HuH-7.5 (cell line): ENCODE measurements at places on chromosomes 13 and 19.
A peak's percentile ranks its signal among the peaks of the same experiment; 100 is the strongest.

DNA sequence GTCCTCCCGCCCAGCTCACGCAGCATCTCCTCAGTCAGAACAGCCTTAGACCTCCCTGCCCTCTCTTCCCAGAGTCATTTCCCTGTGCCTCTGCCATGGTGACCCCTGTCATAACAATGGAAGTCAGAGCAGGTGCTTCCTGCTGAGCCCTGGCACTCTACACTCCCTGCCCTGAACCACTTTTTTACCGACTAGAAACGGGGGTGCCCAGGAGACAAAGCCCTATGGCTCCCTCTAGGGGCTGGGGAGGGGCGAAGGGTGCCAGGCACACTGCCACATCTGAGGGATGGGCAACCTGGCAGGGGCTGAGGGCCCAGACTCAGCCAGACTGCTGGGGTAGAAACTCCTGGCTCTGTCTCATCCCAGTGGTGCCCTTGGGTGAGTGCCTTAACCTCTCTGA is 16.4 kb downstream of the ZNF574 start:
- DNase-seq, result peak; percentile 52

DNA sequence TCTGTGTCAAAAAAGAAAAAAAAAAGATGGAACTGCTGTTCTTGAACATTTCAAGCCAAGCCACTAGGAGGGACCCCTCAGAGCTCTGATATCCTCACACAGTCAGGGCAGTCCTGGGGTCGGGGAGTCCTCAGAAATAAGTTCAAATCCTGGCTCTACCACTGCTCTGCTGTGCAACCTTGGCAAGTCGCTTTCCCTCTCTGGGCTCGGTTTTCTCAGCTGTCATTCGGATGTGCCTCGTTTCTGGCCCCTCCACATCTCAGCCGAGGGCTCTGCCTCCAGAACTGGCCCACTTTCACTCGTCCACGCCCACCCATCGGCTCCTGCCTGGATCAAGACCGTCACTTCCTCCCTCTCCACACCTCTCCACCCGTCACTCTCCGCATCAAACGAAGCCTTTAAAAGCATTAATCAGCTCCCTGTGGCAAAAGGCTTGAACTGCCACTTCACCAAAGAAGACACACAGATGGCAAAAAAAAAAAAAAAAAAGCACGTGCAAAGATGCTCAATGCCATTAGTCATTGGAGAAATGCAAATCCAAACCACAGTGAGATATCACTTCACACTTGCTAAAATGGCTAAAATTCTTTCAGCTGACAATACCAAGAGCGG is 7.4 kb upstream of the ZNRF4 start:
- no peak for DNase-seq

DNA sequence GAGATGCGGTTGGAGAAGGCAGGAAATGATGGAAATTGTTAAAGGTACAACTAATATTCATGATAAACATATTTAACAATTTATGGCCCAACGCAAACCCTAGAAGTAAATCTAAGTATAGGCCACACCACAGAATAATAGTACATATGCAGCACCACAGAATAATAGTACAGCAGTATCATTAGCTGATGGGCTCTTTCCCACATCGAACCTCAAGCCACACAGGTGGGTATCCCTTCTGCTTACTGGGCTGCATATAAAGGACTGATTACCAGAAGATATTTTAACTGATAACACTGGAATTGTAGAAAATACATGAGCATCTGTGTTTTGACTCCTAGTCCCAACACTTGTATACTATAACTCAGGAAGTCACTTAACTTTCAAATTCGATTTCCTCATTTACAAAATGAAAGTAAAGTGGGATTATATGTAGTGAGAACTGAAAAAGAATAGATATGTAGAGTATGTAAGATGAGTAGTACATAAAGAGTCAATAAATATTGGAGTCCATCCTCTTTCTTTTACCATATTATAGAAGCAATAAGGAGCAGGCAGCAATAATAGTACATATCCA is 91.5 kb downstream of the TSC22D1 start:
- DNase-seq, result no peak

DNA sequence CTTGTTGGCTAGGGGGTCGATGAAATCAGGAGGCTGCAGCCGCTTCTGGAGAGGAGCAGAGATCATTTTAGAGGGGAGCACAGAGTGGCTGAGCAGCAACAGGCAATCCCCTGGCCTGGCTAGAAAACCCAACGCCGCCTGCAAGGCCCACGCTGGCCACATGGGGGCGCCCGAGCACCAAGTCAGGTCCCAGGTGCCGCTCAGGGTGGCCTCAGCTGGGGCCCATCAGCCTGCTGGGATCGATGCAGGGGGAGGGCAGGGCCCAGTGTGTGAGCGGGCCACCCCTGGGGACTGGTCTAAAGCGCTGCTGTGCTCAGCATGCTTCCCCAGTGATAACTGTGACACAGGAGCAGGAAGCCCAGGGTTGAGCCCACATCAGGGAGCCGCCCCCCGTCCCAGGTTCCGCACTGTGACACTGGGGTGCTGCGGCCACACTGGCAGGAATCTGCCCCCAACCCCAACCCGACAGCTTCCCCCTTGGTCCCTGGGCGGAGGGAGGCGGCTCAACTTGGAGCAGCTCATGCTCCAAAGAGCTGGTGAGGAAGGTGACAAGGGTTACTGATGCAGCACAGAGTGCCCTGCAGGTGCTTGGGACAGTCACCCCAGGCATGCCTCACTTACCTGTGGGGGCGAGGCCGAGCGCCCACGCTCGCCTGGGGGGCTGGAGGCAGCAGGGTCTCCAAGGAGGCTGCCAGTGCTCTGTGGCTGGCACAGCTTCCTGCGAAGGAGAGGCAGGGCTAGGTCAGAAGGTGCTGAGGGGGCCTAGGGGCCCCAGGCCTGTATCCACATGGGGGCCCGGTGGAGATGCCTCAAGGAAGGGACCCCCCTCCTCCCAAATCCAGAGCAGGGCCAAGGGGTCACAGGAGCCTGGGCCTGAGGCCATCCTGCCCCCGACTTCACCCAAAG is 13.3 kb upstream of the ISYNA1 start:
- peak; percentile 93 for DNase-seq

DNA sequence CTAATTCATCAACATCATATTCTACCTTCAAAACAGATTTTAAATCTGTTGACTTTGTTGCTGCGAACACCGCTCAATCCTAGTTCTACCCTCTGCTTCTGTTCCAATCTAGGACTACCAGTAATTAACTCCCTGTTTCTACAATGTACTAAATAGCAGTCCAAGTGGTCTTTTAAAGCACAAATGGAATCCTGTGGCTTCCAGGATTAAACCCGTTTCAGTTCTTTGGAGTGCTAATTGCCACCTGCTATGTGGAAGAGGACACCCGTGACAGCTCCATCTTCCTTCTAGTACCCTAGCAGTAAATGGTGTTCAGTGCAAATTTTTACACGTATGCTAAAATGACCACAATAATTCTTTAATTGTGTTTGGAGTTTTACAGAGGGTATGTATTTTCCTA is 232.1 kb downstream of the TDRD3 start:
- DNase-seq, result no peak

DNA sequence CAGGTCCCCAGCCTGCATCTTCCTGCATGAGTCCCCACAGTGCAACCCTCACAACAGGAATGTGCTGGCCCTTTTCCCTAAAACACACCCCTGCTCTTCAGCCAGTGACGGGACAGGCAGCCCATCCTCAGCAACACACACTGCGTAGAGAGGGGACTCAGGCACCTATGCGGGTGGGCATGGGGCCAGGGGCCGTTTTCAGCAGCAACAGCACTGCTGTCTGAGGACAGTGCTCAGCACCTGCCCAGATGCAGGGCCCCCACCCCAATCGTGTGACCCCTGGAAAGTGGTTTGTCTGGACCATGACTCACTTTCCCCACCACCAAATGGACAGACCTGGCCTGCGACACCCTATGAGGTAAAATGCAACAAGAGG is 28.0 kb upstream of the ISYNA1 start:
- DNase-seq, result no peak

DNA sequence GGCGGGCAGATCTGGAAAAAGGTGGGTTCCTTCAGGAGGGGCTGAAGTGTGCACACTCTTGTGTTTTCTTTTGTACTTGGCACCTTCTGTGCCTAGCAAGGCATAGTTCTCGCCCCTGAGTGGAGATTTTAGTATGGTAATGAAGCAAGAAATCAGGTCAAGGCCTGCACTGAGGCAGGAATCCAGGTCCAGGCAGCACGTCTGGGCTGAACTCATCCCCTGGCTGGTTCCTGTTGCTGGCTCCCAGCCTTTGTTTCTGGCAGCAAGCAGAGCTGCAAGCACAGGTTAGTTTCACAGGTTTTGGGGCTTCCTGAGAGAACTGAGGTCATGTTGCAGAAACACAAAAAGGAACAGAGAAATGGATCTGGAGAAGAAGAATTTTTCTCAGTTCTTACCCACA is 21.2 kb downstream of the SIGLEC7 start:
- DNase-seq, result no peak

GRCh38 chr13:113633485-113633873 is 24.5 kb downstream of the ATP4B start:
- DNase-seq, result no peak

- DNase-seq, result no peak
These were observed 58.7 kb downstream of the MRPL57 start for GRCh38 chr13:21235174-21235573.
